ENCODE measurements at places on chromosomes 3 and 15. TPM values are rescaled to one million over a fixed set of nuclear protein-coding genes. Genes with fewer than 3 reads are reported as not detected.

FOXB1 gene
- not detected for total RNA-seq

CCDC54 gene
- total RNA-seq, result not detected

HYAL3 gene
- total RNA-seq, result 9.6 TPM

GRCh38 chr15:40843261-40843884 lies 475 bp upstream of the SPINT1 start:
- no peak for DNase-seq

DNA sequence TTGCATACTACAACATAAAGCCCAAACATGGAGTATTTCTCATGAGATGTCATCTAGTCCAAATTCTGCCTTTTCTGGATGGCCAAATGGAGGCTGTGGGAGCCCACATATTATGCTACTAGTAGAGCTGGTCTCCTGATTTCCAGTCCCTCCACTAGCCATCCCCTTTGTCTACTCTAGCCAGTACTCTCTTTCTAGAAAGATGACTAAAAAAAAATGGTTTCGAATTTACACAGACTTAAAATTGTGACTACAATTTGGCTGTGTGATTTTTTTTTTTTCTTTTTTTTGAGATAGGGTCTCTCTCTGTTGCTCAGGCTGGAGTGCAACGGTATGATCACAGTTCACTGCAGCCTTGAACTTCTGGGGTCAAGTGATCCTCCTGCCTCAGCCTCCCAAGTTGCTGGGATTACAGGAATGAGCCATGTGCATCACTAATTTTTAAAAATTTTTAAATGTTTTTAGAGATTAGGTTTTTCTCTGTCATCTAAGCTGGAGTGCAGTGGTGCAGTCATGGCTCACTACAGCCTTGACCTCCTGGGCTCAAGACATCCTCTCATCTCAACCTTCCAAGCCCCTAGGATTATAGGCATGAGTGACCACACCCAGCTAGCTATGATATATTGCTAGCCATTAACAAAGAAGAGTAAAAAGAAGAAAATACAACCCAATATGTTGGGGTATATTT lies 273.9 kb downstream of the ADAMTSL3 start:
- DNase-seq, result no peak

DNA sequence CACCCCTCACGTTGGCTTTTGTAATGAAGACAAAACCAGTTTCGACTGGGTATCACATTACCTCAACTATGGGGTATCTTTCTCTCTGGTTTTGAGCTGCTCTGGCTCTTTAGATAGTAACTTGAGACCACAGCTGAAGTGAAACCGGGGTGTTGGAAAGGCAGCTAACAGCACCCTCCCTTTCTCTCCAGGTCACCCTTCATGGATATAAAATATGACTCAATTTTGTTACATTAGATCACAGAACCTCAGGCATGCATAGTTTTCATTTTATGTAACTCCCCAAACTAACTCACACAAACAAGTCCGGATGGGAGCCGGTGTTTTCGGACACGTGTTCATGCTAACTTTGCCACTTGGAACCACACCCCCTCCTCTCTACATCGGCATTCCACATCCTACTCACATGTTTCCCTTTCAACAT lies 90.7 kb downstream of the NR2F2 start:
- DNase-seq, result no peak

DNA sequence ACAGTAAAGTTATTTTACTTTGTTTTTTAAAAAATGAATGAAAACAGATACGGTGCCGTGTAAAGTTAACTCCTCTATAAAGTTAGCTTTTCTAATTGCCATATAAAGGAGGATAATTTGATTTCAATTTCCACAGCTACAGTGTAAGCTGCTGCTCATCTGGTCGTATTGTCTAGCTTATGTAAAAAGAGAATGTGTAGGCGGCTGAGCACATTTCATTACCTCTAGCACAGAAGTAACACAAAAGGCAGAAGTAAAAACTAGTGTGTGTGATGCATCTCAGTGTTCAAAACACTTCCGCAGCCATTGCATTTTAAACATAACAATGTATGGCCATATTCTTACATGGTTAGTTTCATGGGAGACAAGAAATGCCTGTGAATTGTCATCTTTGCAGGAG lies 105.0 kb upstream of the P2RY1 start:
- no peak for DNase-seq

GRCh38 chr15:40763801-40764628 lies at the start of gene GCHFR:
TSS of gene GCHFR (plus strand) at chr15:40764068. CDS start at chr15:40764181, 113 bp downstream.
- DNase-seq, result no peak

DNA sequence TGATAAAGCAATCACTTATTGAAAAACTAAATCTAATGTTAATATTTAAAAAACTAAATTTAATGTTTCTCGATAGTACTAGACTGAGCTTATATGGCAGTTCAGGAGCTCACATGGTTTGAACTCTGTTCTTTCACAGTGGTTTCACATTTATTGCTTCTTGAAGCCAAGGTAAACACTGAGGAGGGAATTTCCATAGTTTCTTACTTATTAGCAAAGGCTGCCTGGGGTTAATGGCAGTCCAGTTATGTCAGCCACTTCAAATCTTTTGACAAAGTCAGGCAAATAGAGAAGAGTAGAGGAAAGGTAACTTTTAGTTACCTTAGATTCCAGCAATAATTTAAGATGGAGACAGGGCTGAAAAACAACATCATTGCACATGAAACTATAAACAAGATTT lies 831.5 kb downstream of the ROBO2 start:
- no peak for DNase-seq

GRCh38 chr3:189577050-189577951 lies 53.9 kb upstream of the TP63 start:
- no peak for DNase-seq

GRCh38 chr3:102195198-102195948 lies 239.4 kb upstream of the ZPLD1 start:
- no peak for DNase-seq

DNA sequence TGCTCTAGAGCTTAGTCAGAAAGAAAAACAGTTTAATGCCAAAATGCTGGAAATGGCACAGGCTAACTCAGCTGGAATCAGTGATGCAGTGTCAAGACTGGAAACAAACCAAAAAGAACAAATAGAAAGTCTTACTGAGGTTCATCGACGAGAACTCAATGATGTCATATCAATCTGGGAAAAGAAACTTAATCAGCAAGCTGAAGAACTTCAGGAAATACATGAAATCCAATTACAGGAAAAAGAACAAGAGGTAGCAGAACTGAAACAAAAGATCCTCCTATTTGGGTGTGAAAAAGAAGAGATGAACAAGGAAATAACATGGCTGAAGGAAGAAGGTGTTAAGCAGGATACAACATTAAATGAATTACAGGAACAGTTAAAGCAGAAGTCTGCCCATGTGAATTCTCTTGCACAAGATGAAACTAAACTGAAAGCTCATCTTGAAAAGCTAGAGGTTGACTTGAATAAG lies 150.5 kb upstream of the LRRFIP2 start:
- peak; percentile 20 for DNase-seq

GRCh38 chr15:97566961-97567360 lies 393.5 kb upstream of the ARRDC4 start:
- peak; percentile 65 for DNase-seq

DNA sequence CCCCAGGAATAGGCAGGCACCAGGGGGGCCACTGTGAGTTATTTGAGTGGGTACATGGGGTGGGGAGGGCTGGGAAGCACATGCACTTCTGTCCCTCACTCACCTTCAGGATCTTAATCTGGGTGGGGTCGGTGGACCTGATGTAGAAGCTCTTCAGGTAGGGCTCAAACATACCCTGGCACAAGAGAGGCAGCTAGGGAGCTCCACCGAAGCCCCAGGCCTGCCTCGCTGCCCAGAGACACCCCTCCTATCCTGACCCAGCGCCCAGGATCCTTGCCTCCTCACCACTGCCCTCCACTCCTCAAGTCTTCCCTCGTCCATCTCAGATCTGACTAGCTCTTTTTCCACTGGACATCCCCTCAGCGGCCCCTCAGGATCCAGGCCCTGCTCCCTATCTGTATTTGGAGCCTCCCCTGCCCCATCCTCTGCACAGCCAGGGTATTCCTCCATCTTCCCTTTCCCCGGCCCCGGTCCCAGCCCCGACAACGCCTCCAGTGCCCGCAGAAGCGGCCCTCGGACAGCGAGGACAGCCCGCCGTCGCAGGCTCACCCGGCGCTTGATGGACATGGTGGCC lies 30.0 kb downstream of the AP3B2 start:
- no peak for DNase-seq

DNA sequence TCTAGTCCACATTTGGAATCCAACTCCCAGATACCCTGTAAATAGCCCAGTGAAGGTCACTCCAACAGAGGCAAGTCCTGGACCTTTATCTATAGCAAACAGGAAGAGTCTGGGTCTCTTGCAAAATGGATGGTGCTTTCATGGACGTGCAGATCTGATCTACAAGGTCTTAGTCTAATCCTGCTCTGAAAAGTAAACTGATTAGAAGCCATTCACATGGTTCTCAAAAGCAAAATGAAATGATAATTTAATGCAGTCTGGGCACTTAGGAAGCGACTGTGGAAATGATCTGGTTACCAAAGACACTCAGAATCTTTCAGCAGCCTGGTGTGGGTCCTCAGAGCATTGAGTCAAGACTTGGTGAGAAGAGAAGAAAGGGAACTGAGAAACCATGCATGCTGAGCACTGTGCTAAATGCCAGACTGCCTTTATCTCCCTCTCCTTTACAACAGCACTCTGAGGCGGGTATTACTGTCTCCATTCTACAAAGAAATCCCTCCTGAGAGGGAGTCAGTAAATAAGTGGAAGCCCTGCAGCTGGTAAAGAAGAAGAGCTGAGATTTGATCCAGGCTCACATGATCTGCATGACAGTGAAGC lies 29.0 kb downstream of the AQP9 start:
- DNase-seq, result no peak

DNA sequence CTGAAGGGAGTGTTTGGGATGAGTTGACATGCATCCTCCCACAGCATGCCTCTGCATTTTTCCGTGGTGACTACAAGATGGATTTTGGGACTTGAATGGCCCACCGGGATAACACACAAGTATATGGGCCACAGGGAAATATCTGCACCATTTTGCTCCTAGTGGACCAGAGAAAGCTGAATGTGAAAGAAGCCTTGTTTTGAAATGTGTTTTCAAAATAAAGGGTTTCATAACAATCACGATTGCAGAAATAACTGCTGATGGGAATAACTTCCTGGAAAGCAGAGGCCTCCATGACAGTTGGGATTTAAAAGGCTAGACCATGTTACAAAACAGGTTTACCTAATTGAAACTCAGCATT lies 77.5 kb upstream of the PRR23C start:
- no peak for DNase-seq

GRCh38 chr15:98800437-98801233 lies 152.3 kb downstream of the IGF1R start:
- peak; percentile 91 for DNase-seq

GRCh38 chr3:106756901-106757300 lies 620.3 kb upstream of the CCDC54 start:
- no peak for DNase-seq
